Stimulated activated CD4-positive, alpha-beta T cell treated with anti-CD3 and anti-CD28 coated beads, Interleukin-1b, Interleukin-23, amount 100 ng/mL, for 24 hours (primary cell): ENCODE measurements at places on chromosomes 4 and X.

DNA sequence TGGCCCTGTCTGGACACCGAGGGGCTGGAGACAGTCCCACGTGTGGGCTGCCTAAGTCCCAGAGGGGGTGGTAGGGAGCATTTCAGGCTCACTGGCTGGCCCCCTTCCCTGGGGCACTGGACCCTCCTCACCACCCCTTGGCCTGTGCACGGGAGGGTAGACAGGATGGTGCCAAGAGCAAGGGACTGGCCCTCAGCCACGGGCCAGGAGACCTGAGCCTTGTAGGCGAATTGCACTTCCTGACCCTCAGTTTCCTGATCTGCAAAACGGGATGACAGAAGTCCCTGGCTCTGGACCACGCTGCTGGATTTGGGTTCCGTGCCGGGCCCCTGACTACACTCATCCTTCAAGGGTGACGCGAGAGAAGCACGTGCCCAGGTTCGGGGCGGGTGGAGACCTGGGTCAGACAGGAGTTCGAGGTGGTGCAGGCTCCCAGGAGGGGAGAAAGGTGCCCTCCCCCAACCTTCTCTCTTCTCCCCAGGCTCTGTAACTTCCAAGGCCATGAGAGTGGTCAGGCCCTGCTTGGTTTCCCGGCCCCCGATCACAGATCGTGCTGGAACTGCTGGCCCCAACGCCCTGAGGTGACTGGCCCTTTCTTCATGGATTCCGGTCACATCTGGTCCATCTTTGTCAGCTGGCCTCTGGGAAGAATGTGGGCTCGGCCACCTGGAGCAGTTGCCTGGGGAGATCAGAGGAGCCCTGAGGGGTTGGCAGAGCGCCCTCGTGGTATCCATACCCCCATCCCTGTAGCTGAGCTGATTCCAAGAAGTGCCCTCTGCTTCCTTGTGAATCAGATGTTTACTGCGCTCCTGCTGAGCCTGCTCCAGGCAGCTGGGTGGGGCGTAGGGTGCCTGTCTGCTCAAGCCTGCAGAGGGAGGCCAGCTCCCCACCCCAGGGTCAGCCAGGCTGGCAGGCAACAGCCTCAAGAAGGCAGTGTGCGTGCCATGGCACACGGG is 3.3 kb downstream of the SH3BP2 start:
- no peak for DNase-seq

GRCh38 chr4:158729716-158730559 is 6.7 kb upstream of the PPID start:
- peak; percentile 13 for DNase-seq

DNA sequence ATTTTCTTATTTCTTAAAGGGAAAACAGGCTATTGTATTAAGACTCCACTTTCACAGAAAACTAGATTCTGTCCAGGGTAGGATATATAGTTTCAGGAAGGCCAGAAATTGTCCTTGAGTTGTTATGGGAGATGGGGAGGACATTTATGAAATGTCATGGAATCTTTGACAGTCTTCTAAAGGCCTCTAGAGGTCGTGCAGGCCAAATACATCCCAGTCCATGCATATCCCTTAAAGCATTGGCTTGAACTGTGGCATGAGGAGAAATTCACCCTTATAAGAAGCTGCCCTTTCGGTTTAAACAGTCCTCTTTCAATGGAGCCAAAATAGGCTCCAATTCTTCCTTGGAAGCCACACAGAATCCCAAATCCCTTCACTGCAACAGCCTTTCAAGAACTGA is 183.6 kb upstream of the NOCT start:
- no peak for DNase-seq

DNA sequence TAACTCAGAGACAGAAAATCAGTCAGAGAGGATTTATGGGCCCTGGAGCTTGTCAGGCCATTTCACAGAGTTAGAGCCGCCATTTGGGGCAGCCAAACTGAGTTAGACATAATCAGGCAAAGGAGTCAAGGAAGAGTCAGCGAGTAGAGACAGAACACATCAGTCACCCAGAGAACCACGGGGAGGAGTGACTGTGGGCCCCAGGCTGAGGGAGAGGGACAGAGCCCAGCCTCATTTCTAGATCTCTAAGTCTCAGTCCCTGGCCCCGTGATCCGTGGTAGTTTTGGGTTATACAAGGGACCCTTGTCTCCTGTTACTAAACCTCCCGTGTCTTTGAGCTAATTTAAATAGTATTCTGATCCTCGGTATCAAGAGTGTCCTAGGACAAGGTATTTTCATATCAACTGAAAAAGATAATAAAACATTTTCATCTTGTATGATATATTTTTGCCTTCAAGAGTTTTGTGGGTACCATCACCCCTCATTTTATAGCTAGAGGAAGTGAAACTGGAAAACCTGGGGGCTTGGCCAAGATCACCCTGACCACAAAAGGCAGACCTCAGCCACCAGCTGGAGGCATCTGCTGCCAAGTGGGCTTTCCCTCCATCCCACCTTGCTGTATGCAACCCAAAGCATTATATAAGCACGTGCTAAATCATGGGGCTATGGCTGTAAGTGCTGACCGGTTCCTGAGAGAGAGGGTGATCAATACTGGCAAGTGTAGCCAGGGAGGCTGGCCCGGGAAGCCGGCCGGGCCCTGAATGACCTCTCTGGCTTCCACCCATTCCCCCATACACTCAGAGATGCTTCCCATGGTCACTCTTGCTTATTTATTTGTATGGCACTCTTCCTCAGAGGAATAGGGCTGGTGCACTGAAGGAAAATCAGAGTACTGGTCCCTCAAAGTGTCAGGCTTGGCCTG is 204.1 kb downstream of the BCOR start:
- no peak for DNase-seq

DNA sequence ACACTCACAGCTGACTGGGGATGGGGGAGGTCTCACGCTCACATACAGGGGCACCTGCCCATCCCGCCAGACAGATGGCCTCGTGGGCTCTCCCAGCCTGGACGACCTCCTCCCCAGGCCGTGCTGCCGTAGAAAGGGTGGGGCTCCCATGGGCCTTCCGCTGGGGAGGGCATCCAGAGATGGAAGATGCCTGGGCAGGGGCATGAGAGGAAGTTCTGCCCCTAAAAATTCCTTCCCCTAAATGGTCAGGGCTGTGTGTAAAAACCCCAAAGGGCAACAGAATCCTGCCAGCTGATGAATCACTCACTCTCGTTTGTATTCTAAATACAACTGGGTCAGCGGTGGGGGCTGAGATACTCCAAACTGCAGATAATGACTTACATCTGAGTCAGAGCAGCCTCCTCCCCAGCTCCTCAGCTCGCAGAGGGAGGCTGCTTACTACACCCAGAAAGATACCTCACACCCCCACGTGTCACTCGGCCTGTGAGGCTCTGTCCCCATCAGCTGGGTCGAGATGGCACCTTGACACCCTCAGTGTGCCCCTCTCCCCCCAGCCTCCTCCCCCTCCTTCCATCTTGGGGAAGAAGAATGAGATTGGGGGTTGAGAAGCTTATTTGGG is 10.1 kb downstream of the WDR1 start:
- DNase-seq, result peak; percentile 51

GRCh38 chr4:152805071-152805650 is 25.4 kb downstream of the ARFIP1 start:
- no peak for DNase-seq

DNA sequence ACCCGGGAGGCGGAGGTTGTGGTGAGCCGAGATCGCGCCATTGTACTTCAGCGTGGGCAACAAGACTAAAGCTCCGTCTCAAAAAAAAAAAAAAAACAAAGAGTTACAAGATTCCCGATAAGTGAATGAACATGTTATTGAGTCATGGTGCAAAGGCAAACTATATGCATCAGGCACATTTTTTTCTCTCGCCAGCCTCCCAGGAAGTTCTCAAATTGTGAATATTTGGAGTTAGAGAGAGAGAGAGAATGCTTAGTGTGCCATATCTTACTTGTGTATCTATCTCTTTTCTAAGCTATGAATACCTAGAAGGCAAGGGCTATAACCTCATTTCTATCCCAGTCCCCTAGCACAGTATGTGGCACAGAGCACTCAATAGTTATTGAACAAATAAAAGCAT is 400.8 kb downstream of the RPA4 start:
- no peak for DNase-seq

GRCh38 chrX:1443496-1444075 is 9.1 kb downstream of the ASMTL start:
- DNase-seq, result no peak

- DNase-seq, result no peak
Observed at GRCh38 chr4:151555151-151555945, 146.4 kb downstream of the FHIP1A start.

DNA sequence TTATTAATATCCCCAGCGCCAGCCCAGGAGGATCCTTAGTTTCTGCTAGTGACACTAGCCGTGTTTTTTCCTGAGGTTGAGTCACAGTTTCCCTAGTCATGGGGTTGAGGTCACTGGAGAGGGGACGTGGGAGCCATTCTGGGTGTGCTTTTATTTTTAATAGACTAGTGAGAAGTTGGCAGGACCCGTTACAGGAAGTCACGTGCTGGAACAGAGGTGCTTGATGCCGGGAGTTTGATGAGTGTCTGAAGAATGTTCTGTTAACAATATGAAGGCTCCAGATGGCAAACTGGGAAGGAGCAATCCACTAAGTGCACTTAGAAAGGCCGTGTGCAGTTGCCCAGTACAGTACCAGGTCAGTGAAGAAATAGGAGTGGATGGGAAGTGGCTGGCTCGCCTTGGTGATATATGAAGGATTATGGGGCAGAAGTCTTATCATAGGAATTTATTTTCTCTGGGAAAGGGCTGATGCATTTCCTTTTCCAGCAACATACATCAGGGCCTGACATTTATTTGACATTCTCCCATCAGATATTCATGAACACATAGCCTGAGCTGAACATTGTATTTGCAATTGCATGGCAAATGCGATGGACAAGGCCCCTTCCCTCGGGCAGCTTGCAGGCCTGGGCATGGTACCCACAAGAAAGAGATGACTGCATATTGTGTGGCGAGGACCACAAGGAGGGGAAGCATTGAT is 291.8 kb downstream of the FBXW7 start:
- DNase-seq, result no peak
